ENCODE measurements at places on chromosomes 11 and 22. TPM values are rescaled to one million over a fixed set of nuclear protein-coding genes. Genes with fewer than 3 reads are reported as not detected.

Gene MUC5AC
- not detected for total RNA-seq

Gene ANO1
- 12.7 TPM for total RNA-seq

Gene LAYN
- total RNA-seq: 8.6 TPM

Gene FDXACB1
- total RNA-seq: 3.4 TPM

DNA sequence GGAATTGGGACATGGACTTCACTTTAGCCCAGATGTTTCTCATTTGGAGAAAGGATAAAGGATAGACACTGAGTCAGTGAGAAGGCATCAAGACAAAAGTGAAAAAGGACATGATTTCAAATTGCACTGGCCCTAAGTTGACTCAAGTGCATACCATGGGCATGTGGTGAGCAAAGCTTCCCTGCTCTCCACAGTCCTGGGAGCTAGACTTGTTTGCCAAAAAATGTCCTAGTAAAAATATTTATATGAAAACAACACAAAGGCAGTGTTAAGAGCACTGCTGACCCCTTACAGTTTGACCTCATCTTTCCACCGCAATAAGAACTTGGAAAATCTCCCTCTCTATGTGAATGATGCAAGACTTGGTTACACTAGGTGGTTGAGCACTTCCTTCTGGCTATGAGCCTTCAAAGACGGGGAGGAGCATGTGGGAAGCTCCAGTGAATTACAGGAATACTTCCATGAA, 46.5 kb upstream of the FIBIN start:
- no peak overlapping the region for H3K4me3 ChIP-seq
- no peaks in the 10 kb centered on the region for H3K36me3 ChIP-seq
- H3K4me1 ChIP-seq: no peaks in the 10 kb centered on the region
- no peaks in the 10 kb centered on the region for H3K27me3 ChIP-seq

GRCh38 chr22:44024288-44024921, at the start of gene PARVB:
Gene PARVB (plus strand): TSS chr22:44024302. CDS start chr22:44024340, 38 bp downstream.
- peak; percentile 17 for DNase-seq
- peaks cover 4% of the 10 kb centered on the region for H3K4me1 ChIP-seq
- peak within 1 kb of the TSS; percentile 87 for H3K27ac ChIP-seq
- no peaks in the 10 kb centered on the region for H3K36me3 ChIP-seq
- H3K4me3 ChIP-seq: peak within 1 kb of the TSS; percentile 60
- H3K27me3 ChIP-seq: peaks cover 10% of the 10 kb centered on the region

DNA sequence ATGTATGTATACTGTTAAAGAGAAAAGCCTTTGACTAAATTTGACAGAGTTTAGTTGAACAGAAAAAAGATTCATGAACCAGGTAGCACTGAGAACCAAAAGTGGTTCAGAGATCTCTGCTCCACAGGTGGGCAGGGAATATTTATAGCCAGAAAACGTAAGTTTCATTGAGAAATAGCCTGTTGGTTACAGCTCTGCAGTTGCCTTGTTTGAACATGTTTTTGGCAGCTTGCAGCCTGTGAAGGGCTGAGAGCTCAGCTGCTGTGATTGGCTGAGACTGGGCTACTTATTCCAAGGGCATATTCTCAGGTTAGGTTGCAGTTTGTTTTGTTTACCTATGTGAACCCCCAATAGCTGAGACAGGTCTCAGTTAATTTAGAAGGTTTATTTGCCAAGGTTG, 13.5 kb upstream of the ZNF74 start:
- H3K27ac ChIP-seq: no peak overlapping the region
- no peak for DNase-seq
- H3K4me3 ChIP-seq: no peak overlapping the region
- H3K4me1 ChIP-seq: no peaks in the 10 kb centered on the region
- H3K27me3 ChIP-seq: peaks cover 26% of the 10 kb centered on the region

DNA sequence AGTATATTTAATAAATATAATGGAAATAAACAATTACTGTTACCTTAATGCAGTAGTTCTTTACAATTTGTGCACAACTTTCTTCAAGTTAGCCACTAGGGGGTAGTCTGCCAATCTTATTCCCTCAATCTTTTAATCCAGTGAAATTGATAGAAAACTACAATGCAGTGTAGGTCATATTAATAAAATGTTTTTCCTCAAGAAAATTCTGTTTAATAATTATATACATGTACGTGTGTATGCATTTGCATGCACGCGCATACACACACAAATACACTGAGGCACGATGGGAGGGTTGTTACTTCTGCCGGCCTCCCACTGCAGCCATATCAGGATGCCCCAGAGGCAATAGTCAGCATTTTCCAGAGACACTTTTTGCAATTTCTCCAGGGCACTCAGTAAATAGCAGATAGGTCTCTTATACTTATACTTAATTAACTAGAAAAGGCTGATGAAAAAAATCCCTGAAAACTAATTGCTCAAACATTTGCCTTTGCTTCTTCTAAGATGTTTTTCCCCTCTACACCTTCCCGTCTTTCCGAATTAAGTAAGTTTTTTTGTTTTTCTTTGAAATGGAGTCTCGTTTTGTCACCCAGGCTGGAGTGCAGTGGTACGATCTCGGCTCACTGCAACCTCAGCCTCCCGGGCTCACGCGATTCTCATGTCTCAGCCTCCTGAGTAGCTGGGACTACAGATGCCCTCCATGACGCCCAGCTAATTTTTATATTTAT, 3.1 kb downstream of the GAB2 start:
- DNase-seq: no peak
- H3K4me1 ChIP-seq: peaks cover 40% of the 10 kb centered on the region
- H3K27ac ChIP-seq: no peak overlapping the region
- no peak overlapping the region for H3K4me3 ChIP-seq

GRCh38 chr11:4138497-4138896, 43.9 kb downstream of the RRM1 start:
- no peak overlapping the region for H3K4me3 ChIP-seq
- DNase-seq: no peak
- no peak overlapping the region for H3K27ac ChIP-seq

Measured in transverse colon (tissue), 4 donors.